ENCODE measurements at places on chromosomes 16 and 17.

- DNase-seq = no peak
Observed at GRCh38 chr17:58575511-58575910, 61.1 kb upstream of the MTMR4 start.

DNA sequence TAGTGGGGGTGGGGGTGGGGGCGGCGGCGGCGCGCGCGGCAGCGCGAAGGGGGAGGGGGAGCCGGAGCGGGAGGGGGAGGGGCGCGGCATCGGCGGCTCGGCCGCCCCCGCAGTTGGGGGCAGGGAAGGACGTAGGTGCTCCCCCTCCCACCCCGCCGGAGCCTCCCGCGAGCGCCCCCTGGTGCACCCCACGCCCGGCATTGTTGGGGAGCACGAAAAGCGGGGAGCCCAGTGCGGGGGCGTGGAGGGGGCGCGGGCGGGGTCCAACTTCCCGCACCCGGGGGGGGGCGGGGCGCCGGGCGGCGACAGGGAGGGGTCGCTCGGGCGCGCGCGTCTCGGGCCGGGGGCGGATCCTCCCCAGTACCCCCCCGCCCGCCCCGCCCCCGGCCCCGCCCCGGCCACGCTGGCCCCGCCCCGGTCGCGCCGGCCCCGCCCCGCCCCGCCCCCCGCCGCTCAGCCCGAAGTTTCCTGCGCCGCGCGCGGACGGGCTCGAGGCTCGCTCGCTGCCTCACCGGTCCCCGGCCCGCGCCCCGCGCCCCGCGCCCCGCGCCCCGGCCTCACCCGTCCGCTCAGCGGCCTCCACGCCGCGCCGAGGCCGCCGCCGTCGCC is at the start of gene CACNA1H:
CACNA1H (plus strand) TSS at position 456 of the 609 bp plus-strand sequence. CDS start 632 bp downstream, outside the sequence.
- DNase-seq = no peak

DNA sequence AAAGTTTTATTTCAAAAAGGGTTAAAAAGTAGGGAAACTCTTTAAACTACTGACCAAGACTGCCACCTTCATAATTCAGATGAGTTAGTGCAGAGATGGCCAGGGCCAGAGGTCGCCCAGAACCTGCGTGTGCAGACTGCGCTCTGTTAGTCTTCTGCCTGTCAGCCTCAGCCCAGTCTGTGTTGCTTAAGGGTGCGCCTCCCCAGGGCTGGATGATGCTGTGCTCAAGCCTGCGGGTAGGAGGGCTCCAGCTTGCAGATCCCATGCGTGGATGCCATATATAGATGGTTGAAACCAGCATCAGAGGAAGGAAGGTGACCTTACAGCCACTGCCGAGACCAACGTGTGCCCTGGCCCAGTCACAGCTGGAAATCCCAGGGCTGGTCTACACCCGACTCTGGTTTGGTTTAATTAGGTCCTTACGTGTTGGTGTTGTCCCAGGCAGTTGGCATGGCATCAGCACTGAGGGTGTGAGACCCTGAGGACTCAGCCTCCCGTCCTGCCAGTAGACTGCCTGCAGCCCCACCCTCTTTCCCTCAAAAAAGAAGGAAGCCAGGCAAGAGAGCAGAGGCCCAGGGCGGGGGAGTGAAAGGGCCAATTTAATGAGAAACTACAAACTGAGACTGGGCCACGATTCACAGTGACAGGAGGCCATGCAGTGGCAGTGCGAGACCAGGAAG is 27.7 kb downstream of the CDIP1 start:
- no peak for DNase-seq

DNA sequence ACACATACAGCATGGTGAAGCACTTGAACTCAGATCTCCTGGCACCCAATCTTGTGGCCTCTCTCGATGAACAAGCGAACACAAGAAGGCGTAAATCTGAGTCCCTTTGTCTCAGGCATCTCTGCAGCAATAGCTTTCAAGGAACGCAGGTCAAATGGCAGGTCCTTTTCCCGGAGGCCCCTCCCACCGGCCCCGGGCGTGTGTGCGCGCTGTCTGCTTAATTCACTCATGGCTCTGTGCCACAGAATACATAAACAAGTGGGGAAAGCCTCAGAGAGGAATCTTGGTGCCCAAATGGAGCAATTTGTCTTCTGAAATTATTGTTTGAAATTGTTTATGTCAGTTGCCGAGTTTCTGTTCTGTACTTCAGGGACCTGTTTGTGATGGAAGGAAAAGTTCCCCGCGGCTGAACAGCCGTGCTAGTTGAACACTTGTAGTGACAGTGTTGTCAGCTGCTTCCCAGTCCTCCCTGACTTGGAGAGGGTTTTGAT is 14.8 kb downstream of the MYOCD start:
- DNase-seq = no peak

GRCh38 chr17:8997994-8998628 is 23.2 kb upstream of the NTN1 start:
- peak; percentile 81 for DNase-seq

DNA sequence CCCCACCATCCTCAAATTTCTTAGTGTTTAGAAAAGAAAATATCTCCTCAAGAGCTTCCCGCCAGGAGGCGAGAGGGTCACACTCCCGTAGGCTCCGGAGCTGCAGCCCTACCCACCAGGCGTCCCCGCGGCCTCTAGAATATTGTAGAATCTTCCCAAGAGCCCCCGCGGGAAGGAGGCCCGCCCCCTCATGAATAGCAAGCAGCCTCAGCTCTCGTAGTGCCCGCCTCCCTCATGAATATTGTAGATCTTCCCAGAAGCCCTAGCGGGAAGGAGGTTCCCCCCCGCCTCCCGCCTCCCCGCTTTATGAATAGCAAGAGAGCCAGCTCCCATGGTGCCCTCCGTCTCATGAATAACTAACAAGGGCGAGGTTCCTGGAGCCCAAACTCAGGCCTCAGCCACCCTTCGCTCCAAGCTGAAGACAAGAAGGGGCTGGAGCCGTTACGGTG is at the start of gene FBXO47:
FBXO47 (minus strand) TSS at position 114 of the 449 bp plus-strand sequence. CDS start 4,378 bp downstream, outside the sequence.
- DNase-seq = peak; percentile 97

GRCh38 chr17:59616253-59616920 is 3.3 kb upstream of the CLTC start:
- no peak for DNase-seq

DNA sequence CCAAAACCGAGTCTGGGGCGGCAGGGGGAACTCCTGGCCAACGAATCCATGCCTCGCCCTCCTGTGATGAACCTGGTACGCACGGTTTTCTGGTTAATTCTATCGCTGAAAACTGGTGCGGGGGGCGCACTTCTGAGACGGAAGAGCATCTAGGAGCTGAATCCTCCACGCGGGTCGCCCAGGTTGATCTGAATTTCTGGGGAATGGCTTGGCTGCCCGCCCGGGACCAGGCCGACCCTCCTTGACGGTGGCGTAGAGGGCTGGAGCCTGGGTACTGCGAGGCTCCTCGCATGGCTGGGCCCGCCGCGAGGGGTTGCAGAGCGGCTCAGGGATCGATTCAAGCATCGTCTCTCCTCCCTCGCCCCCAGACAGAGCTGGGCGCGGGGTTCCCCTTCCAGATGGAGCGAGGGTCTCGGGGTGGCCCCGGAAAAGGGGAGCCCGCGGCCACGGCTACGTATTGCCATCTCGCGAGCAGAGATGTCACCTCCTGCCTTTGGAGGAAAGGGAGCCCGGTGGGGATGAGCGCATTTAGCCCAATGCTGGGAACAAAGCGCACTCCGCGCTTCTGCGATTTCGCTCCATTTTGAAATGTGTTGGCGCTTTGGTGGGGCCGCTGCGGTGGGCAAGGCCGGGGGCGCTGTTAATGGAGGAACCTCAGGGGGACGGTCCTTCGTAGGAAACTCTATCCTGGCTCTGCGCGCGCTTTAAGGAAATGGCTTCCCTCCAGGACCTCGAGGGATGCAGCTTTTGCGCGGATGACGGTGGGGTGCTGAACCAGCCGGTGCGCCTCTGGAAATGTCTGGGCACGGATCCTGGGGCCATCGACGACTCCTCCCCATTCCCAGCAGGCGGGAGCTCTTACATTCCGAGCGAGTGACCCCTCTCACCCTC is 2.7 kb downstream of the MAPT start:
- DNase-seq = no peak

- no peak for DNase-seq
Observed at GRCh38 chr17:36525113-36525512, 9.6 kb downstream of the MYO19 start.

DNA sequence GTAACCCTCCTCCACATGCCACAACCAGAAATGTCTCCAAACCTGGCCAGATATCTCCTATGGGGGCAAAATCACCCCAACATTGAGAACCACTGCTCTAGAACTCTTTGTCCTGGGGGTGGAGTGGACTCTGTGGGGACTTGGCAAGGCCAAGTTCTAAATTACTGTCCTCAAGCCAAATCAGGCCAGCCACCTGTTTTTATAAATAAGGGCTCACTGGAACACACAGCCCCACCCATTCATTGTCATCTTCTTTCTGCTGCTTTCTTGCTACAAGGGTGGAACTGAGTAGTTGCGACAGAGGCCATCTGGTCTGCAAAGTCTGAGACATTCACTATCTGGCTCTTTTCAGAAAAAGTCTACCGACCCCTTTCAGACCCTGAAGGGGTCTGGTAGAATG is 26.8 kb upstream of the TMEM220 start:
- no peak for DNase-seq

- DNase-seq = no peak
Observed at GRCh38 chr17:31803494-31804213, 55.4 kb downstream of the COPRS start.

- DNase-seq = no peak
Observed at GRCh38 chr17:42475121-42475520, 16.4 kb downstream of the ATP6V0A1 start.

DNA sequence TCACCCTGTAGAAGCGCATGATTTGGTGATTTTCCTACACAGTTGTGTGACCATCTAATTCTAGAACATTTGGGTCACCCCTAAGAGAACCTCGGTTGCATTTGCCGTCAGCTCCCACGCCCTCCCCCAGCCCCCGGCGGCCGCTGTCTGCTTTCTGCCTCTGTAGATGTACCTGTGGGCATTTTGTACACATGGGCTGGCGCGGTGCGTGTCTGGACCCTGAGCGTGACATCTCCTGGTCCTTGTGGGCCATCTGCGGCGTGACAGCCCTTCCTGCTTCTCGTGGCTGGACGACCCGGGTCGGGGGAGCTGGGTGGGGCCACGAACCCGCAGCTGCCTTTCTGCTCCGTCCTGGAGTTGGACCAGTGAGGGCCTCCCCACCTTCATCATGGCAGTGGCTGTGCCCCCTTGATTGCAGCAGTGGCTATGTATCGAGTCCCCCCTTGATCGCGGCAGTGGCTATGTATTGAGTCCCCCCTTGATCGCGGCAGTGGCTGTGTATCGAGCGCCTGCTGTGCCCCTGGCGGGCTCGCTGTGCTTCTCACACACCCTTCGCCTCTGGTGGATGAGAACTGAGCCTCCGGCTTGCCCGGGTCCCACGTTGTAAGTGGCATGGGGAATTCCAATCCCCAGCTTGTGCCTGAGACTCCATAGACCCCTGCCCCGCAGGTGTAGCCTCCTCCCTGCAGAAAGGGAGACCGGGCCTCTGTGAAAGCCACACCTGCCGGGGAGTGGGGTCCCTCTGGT is 24.1 kb downstream of the GSE1 start:
- DNase-seq = no peak

DNA sequence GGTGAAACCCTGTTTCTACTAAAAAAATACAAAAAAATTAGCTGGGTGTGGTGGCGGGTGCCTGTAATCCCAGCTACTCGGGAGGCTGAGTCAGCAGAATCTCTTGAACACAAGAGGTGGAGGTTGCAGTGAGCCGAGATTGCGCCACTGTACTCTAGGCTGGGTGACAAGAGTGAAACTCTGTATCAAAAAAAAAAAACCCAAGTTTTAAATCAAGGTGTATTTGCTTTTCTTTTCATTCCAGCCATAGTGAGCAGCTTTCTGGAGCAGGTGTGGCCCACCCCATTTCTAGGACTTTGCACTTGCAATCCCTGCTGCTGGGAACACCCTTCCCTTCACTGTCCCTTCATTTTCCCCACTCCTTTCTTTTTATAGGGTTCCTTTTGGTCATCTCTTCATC is 28.8 kb downstream of the TMEM238L start:
- DNase-seq = no peak

DNA sequence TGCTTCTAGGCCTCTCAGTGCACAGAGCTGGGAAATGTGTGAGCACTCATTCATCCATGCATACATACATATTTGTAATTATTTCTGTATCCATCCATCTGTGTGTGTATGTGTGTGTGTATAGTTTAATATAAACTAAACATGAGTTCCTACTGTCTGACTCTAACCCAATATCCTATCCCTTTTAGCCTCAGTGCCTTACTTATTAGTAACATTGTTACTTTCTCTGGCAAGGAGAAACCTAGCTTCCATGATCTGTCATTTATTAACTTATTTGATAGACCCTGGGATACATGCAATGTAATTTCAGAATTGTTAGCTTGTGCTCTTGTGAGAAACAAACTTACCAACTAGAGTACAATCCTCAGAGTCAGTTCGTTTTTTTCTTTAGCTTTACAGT is 59.0 kb upstream of the WSCD1 start:
- no peak for DNase-seq

DNA sequence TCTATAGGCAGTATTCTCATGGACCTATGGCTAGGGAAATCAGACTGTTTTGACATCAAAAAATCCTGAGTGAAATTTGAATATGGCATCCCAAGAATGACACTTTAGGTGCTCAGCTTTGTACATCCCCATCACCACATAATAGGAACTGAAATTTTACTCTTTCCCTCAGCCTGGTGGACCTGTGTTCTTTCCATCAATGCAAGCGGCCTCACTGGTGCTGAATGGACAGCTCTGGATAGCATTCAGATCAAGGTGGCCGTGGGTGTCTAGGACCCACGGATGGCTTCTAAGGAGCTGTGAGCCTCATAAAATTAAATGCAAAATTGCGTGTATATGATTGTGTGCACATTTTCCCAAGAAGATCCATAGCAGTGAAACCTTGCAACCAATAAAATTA is 152.6 kb downstream of the MAP2K6 start:
- no peak for DNase-seq

- DNase-seq = no peak
Observed at GRCh38 chr17:80032614-80033171, 3.0 kb downstream of the TBC1D16 start.

- peak; percentile 45 for DNase-seq
Observed at GRCh38 chr16:29694384-29695195, 15.6 kb downstream of the QPRT start.

DNA sequence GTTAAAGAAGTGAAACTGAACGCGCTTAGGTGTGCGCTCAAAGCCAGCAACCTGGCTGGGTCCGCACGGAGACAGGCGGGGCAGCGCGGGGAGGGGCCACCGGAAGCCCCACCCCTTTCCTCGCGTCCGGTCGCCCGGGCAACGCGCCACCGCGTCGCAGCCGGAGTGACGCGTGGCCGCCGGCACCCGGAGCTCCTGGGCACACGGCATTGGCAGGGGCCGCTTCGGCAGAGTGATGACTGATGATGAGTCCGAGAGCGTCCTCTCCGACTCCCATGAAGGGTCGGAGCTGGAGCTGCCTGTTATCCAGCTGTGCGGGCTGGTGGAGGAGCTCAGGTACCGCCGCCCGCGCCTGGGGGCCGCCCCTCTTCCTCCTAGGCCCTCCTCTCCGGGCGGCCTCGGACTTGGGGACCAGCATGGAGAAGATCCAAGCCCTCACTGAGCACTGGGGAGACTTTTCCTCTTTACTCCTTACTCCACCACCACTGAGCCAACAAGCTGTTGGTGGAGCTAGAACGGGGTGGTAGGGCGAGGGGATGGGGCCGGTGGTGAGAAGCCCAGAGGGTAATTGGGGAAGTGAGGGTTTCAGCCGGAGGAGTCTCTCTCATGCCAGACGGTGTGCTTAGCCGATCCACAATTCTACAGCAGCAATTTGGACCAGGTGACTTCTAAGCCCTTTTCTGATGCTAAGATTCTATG is 44.9 kb downstream of the PRSS54 start:
- DNase-seq = peak; percentile 85

GRCh38 chr17:34680151-34680550 is 100.8 kb downstream of the TMEM132E start:
- no peak for DNase-seq
